ENCODE measurements at places on chromosomes 7 and 10.

GRCh38 chr7:88665892-88666514 is 93.5 kb upstream of the ZNF804B start:
- no peak for DNase-seq

DNA sequence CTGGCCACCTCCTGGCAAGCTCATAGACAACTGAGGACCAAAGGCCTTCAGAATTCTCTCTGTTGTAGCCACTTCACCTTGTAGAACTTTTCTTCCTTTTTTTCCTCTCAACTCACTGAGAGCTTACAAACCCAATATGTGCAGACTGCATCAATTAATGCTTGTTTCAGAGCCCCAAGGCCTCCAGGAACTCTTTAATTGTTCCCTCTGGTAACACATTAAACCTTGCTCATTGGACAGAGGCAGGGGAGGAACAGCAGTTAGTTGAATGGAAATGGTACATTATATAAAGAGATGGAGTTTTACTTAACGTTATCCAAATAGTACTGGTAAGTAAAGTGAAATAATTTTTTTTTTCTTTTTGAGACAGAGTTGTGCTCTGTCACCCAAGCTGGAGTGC is 25.2 kb downstream of the STMP1 start:
- no peak for DNase-seq

- DNase-seq = no peak
These were observed 4.4 kb upstream of the VSTM4 start for GRCh38 chr10:49119746-49120145.

DNA sequence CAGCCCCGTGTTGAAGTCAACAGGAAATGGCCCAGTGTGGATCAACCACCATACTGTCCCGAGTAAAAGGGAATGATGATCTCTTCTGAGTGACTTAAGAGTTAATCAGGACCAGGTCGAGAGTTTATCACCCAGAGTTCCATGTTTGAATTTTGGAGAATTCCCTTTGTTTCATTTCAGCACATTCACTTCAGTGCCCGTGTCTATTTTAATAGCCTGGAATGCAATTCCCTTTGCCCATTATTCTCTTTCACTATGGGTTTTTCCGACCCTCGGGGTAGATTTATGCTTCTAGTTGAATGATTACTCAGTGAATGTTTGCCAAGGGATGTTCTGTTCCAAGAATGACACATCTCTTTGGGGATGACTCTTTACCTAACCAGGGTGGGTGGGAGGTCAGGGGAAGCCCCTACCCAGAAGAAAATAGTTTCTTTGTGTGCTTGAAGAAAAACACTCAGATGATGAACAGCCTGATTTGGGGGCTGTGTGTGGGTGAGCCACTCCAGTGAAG is 594.9 kb downstream of the INHBA start:
- DNase-seq = no peak

- peak; percentile 48 for DNase-seq
These were observed 33.7 kb downstream of the SCRN1 start for GRCh38 chr7:29955799-29956486.

- DNase-seq = no peak
These were observed 2.1 kb downstream of the TMEM60 start for GRCh38 chr7:77796109-77796508.

DNA sequence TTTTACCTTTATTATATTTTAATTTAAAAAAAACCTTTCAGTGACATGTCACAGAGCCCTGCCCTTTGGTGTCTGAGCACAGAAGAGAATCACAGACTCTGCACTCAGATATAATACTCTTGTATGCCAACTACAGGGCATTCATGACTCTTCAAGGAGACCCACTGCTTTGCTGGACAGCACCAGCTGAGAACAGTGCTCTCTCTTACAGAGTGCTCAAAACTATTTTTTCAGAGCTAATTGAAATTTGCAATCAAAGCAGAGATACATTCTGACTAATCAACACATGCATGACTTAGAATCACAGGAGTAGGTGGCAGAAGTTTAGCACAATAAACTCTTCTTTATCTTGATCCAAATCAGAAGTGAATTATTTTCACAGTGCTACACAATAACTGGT is 99.1 kb downstream of the OSBPL3 start:
- no peak for DNase-seq

GRCh38 chr7:128708235-128708634 is 30.9 kb upstream of the CALU start:
- no peak for DNase-seq

- DNase-seq = peak; percentile 13
These were observed 25.4 kb downstream of the CYP2C9 start for GRCh38 chr10:94963901-94964300.

- DNase-seq = no peak
These were observed 56.5 kb downstream of the ZNF467 start for GRCh38 chr7:149716932-149717307.

DNA sequence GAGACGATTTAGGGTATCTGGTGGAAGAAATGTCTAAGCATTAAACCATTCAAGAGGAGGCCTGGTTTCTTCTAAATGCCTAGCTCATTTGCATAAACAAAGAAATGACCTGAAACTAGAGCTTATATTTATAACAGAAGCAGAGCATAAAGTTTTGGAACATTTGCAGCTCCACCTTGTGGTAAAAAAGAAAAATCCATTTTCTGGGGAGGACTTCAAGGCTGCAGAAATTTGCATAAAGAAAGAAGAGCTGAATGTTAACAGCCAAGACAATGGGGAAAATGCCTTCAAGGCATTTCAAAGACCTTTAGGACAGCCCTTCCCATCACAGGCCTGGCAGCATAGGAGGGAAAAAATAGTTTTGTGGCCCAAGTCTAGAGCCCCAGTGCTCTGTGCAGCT is 362.0 kb downstream of the ZNF248 start:
- no peak for DNase-seq
